ENCODE measurements at places on chromosomes 16 and 17.

- peak; percentile 66 for DNase-seq
These were observed 26.3 kb upstream of the OR4D1 start for GRCh38 chr17:58121925-58122324.

DNA sequence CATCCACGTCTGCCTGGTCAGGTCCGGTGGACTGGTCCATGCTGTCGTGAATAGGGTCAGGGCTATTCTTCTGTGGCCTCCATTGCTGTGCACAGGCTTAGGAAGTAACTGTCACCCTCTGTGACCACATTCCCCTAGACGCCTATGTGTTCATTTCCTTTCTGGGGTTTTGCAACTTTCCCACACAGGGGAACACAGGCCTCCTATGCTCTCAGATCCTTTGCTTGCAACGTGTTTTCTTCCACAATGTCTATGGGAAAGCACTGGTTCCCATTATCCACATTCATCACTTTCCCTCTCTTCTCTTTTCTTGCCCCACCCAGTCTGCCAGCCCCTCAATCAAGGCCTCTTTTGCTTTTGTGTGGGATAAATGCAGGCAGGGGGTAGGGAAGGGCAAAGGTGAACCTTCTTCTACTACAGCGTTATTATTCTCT is 43.2 kb upstream of the DNAJA2 start:
- no peak for DNase-seq

- DNase-seq, result no peak
These were observed 3.9 kb upstream of the RAB40B start for GRCh38 chr17:82702231-82702927.

- DNase-seq, result no peak
These were observed 34.3 kb downstream of the NDEL1 start for GRCh38 chr17:8469964-8470363.

DNA sequence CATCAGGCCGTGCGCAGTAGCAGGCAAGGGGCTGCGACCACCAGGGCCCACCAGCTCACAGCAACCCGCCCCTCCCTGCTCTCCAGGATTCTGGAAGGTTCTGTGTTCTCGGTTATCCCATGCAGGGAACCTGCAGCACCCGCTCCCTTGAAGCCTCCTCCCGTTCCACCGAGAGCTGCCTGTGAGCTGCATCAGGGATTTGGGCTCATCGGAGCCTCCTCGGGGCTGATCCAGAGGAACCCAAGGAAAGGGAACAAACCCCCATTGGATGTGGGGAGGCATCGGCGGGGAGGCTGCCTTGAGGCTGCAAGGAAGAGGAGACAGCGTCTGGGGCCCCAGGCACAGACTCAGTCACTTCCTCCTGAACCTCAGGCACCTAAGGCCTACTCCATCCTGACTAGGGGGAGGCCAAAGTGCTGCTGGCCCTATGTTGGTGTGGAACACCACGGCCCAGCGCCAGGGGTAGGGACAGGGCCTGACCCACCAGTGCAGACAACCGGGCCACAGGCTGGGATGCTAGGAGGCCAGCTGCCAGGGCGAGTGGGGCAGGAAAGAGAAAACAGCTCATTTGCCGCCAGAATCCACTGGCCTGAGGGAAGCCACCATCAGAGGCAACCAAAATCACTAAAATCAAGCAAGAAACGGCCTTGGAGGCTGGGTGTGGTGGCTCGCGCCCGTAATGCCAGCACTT is 14.4 kb upstream of the LGALS3BP start:
- DNase-seq, result no peak

DNA sequence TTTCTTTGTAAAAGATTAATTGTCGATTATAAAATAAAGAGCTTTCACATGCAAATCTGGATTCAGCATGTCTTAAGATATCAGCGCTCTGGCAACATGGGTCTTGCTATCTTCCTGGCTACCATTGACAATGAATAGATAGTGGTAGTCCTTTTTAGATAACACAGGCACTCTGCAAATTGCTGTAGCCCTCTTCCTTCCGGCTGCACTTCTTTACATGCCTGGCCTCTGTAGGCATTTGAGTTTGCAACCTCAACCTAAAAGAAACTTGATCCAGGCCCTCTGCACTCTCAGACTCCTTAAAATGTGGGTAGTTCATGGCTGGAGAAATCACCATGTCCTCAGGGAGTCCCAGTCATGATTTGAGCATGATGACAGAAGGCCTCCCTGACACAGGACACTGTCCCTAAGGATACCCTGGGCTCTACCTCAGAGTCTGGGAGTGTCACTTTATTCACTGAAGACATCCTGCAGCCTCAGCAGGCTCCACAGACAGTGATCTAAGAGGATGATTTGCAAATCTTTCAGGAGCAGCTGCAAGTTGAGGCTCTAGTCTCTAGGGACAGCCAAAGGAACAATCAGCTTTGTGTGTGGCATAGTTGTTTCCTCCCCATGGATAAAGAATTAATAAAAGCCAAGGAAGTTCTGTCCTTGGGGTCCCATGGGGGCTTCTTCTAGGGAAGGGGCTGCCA is 529.4 kb downstream of the RBFOX1 start:
- no peak for DNase-seq

- DNase-seq, result peak; percentile 23
These were observed 56.4 kb downstream of the ABR start for GRCh38 chr17:1123393-1123831.

GRCh38 chr16:52629296-52629695 is 82.4 kb upstream of the TOX3 start:
- no peak for DNase-seq

DNA sequence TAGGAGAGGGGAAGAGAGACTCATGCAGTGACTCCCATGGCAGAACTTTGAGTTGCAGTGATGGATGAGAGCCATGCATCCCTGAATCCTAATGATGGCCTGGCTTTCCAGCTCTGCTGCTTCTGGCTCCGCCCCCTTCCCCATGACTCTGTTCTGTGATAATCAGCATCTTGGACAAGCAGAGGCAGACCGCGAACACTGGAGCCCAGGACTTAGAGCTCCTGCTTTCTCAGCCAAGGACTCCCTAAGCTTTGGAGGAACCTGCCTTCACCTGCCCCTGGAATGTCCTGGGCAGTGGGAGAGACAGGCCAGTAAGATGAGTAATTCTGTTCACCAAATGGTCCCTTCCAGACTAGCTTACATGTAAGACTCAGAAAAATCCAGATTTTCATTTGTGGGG is 12.5 kb downstream of the CCDC92B start:
- DNase-seq, result no peak

- no peak for DNase-seq
These were observed 22.5 kb downstream of the HSBP1 start for GRCh38 chr16:83830091-83830768.

DNA sequence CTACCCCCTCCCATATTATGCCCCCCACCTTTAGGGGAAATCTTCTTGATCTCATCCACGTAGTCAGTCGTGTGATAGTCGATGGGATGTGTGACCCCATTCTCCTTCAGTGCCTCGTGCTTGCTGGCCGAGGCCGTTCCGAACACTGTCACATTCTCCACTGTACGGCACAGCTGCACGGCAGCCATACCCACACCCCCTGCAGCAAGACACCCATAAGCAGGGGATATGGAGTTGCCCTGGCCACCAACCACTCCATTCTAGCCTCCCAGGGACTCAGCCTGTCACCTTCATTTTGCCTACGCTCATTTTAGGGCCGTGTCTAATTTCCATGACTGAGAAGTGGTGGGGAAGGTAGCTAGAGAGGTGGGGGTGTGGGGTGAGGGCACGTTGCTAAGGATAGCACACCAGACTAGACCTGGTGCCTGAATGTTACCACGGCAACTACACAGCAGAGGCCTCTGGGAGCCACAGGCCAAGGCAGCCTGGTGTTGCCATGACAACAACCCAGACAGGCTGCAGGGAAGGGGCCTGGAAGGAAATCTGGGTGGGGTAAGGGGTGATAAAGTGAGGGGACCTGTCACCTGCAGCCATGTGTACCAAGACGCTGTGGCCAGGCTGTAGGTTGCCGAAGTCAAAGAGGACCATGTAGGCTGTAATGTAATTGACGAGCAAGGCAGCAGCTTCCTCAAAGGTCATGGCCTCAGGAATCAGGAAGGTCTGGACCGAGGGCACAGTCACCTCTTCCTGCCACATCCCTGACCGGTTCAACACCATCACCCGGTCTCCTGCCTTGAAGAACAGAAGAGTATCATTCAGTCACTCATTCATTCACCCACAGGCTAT is 4.0 kb downstream of the VAT1 start:
- DNase-seq, result peak; percentile 69
